Suppressor macrophage treated with lipopolysaccharide for 4 hours (primary cell): ENCODE measurements at places on chromosomes 2 and 18.

- DNase-seq = no peak
These were observed 35.6 kb upstream of the NRP2 start for GRCh38 chr2:205646680-205647079.

GRCh38 chr2:101356521-101356920 lies 30.8 kb downstream of the CREG2 start:
- DNase-seq = peak; percentile 27

- peak; percentile 3 for DNase-seq
These were observed 58.6 kb downstream of the KCNG2 start for GRCh38 chr18:79856119-79857007.

GRCh38 chr2:180125245-180125962 lies 118.3 kb upstream of the CWC22 start:
- DNase-seq = peak; percentile 63

GRCh38 chr2:158518084-158518483 lies 61.3 kb downstream of the PKP4 start:
- peak; percentile 52 for DNase-seq

GRCh38 chr18:69895066-69896047 lies 52.3 kb downstream of the CD226 start:
- DNase-seq = no peak

DNA sequence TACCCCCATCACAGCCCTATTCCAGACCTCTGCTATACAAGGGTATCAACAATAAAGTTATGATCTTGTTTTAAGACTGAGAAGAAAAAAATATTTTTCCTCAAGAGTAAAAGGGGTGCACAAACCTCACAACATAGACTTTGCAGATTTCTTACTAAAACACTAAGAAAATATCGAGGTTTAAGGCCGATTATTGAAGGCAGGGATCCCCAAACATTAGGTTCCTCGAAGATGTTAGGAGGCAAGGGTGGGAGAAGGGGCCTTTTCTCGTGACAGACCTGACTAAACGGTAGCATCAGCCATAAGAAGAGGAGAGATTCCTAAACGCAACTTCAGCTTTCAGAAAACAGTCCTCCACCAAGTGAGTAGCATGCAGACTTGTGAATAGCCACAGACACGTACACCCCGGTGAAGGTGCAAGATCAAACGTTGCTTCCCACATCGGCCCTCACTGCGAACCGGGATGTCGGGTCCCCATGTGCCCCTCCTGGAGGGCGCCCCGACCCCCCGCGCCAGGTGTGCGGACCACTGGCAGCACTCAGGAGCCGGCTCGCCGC lies 678 bp downstream of the PIAS2 start:
- DNase-seq = peak; percentile 4

DNA sequence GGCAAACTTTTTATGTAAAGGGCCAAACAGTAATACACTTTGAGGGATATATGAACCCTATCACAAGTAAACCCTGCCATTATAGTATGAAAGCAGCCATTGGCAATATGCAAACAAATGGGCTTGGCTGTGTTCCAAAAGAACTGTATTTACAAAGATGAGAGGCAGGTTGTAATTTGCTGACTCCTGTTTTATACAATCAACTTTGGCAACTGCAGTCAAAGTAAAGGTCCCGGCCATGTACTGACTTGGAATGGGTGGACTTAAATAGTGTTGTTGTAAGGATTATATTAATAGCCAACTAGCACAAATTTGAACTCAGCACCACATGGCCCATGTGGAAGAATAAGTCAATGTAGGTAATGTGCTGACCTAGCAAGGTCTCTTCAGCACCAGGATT lies 223.4 kb downstream of the WDPCP start:
- DNase-seq = no peak

DNA sequence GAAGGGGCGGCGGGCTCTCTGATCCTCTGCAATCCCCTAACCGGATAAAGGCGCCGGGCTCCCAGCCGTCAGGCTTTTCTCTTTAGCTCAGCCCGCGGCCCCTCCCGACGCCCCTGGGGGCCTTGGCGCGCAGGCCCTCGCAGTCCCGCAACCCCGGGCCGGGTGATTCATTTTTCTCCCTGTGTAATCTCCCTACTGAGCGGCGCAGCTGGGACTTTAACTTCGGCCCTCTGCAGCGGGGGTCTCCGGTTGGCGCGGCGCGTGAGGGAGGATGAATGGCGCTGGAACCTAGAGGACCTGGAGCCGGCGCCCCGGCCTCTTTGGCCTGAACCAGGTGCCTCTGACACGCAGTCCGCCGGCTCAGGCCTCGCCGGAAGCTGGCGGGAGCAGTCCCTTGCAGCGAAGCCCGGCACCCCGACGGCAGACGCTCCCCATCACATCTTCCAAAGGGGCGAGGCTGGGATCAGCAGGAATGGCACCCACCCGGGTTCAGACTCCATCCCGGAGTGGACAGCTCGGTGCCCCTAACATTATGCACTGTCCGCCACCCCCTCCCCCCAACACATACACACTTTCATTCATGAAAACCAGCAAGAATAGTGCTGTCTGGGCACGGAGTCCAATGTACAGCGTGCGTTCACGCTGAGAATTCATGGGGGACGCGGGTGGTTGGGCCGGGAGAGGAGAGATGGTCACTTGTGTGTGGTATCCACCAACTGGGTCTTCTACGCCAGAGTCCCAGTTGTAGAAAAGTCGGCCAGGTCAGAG lies 1.2 kb downstream of the CNGA3 start:
- DNase-seq = no peak
